ENCODE measurements at places on chromosomes 2 and 18.

DNA sequence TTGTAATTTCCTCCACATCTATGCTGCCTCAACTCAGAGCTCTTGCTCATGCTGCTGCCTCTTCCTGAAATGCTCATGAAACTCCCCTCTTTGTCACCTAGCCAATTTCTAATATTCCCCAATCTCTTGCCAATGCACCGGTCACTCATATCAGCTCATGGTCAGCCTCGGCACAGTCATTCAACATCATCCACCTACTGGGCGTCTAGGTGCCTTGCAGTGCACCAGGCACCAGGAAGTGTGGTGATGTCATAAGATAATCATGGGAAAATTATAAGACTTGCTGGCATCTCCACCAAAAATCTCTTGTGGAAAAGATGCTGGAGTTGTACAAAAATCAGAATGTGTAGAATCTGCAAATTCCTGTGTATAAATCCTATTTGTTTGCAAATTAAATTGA is 52.6 kb upstream of the RAB27B start:
- DNase-seq: no peak

DNA sequence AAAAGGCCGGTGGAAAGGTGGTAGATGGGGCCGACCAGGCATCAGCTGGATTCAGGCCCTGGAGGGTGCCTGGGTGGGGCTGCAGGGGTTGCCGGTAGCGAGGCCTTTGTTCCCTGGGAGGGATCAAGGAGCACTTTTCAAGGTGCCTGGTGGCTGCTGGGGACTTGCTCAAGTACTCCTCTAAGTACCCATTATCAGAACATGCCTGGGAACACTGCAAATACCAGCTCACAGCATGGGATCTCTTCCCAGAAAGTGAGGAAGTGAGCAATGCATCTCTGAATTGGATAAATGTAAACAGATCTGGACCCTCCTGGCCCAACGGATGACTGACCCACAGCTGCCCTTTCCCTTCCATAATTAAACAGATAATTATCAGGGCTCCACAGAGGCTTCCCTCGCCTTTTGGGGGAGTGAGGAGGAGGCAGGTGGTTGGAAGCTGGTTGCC is 210.5 kb downstream of the SH3RF3 start:
- DNase-seq: no peak

- DNase-seq: no peak
These were observed 40.2 kb upstream of the ZNF521 start for GRCh38 chr18:25392192-25392591.

DNA sequence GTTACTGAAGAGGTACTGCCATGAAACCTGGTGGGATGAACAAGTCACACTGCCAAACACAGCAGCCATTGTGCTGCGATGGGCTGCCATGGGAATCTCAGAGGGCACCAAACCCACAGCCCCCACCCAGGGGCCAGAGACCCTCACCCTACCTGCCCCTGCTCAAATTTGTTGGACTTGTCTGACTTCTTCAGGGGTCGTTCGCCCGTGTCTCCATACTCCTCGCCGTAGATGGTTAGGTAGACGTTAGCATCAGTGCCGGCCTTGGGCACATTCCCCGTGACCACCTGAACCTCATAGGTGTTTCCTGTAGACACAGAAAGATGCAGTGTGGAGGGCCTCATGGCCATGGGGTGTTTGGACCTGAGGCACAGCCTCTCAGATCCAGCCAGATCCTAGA is 97.7 kb downstream of the LOXHD1 start:
- no peak for DNase-seq

DNA sequence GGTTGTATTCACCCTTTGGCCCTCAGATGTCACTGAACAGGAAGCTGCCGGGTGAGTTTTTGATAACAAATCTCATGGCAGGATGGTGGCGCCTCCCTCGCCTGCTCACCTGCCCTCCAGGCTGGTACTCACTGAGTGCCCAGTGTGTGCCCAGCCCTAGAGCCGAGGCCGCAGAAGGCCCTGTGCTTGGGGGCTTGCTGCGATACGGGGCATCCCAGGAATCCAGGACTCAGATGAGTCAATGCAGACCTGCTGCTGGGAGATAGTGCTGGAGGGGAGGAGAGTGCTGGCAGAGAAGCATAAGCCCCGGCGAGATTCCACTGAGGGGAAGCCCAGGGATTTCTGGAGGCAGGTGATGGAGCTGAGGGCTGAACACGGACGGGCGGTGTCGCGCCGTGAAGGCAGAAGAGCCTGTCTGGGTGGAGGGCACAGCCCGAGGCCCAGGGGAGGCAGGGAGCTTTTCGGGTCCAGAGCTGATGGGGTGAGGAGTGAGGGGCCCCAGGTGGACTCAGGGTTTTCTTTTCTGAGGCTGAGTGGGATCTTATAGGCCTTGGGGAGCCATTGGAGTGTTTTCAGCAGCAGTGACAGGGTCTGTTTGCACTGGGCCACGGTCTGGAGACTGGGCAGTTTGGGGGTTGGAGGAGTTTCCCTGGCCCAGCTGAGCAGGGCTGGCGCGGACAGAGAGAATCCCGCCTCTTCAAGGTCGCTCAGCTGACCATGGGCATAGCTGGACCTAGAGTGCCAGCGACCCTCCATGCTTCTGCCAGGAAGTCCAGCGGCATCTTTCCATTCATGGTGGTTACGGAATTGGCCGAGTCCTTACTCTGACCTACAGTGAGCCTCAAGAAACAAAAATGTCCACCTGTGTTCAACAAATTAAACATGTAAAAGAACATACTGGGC is 35.5 kb downstream of the LDLRAD4 start:
- no peak for DNase-seq

DNA sequence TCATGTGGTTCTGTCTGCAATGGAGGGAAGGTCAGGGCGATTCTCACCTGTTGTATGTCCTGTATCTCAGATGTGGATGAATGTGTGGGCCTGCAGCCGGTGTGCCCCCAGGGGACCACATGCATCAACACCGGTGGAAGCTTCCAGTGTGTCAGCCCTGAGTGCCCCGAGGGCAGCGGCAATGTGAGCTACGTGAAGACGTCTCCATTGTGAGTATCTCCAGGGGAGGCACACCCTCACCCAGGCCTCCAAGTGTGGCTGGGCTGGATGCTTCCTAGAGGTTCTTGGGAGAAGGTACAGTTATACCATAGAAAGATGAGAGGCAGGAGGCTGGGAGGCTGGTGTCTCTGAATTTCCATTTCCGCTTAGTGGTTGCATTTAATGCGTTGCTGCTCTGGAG is 46.9 kb downstream of the FBLN7 start:
- DNase-seq: no peak

DNA sequence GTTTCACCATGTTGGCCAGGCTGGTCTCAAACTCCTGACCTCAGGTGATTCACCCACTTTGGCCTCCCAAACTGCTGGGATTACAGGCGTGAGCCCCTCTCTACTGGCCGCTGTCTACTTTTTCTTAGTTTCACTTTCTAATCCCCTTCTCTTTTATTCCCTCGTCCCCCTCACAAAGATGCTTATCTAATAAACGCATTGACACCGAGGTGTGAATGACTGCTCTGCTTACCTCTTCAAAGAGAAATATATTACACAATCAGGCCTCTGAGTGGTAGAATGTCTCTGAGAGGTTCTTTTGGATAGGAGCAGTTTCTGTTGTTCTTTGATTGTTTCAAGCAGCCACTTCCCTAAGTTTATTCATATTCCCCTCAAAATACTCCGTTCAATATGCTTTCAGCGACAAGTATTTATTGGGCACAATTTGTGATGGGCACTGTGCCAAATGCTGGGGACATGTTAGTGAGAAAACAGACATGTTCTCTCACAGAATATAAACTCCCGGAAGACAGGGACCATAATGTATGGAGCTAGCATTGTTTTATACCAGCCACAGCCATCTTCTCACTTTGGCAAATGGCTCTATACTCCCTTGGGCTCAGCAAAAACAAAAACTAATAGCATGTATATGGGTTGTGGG is 34.7 kb upstream of the RAPH1 start:
- DNase-seq: no peak

- no peak for DNase-seq
These were observed 110.2 kb downstream of the BARD1 start for GRCh38 chr2:214699236-214699635.

- no peak for DNase-seq
These were observed 53.2 kb downstream of the CIB4 start for GRCh38 chr2:26587994-26588393.

- peak; percentile 56 for DNase-seq
These were observed 28.5 kb downstream of the HPCAL1 start for GRCh38 chr2:10331027-10331701.

GRCh38 chr18:49668574-49669275 is 106.9 kb downstream of the LIPG start:
- DNase-seq: no peak

- no peak for DNase-seq
These were observed 11.5 kb downstream of the IGFBP5 start for GRCh38 chr2:216683846-216684245.

- no peak for DNase-seq
These were observed 42.8 kb downstream of the PMAIP1 start for GRCh38 chr18:59942601-59943000.

- peak; percentile 4 for DNase-seq
These were observed 26.3 kb downstream of the B4GALT6 start for GRCh38 chr18:31657823-31658669.

DNA sequence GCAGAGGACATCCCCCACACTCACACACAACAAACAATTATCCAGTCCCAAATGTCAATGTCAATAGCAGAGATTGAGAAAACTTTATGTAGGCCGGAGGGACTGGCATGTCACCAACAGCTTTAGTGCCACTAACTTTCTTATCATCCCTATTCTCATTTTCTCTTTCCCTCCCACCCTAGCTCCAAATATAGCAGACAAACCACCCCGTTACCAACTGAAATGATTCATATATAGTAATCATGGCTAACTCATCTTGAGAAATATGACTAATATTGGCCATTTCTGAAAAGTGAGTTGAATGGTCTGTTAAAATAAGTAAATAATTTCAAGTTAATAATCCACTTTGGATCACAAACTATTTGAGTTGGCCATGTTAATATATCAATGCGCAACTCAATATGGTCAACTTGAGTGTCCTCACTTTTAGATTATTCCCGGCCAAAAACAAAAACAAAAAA is 242.1 kb upstream of the RND3 start:
- DNase-seq: no peak

DNA sequence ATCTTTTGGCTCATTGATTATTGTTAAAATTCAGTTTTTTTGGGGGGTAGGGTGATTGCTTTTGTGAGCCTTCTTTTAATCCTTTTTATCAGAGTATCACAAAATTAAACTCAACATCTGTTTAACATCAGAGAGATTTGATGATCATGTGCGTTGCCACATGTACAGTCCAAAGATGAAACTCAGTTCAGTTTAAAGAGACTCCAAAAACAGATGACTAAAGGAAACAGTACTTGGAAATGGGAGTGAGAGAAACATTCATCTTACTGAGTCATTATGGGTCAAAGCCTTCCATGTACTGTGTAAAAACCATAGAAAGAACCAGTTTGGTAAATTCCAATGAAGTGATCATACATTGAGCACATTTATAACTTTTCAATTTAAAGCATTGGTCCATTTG is 53.0 kb downstream of the LYPD6 start:
- DNase-seq: no peak

DNA sequence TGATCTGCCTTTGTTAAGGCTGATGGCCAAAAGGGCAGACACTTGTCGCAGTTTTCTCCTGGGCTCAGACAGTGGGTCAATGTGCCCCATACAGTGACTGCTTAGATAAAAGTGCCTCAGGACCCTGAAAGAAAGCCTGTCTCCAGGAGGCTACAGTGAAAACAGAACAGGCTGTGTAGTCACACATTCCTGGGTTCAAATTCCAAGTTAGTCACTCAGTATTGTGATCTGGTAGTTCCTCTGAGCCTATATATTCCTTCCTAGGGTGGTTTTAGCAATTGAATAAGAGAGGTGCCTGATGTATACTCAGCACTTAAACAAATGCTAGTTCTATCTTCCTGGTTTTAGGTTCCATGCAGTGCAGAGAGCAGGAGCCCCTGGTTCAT is 54.4 kb downstream of the RPL37A start:
- no peak for DNase-seq

DNA sequence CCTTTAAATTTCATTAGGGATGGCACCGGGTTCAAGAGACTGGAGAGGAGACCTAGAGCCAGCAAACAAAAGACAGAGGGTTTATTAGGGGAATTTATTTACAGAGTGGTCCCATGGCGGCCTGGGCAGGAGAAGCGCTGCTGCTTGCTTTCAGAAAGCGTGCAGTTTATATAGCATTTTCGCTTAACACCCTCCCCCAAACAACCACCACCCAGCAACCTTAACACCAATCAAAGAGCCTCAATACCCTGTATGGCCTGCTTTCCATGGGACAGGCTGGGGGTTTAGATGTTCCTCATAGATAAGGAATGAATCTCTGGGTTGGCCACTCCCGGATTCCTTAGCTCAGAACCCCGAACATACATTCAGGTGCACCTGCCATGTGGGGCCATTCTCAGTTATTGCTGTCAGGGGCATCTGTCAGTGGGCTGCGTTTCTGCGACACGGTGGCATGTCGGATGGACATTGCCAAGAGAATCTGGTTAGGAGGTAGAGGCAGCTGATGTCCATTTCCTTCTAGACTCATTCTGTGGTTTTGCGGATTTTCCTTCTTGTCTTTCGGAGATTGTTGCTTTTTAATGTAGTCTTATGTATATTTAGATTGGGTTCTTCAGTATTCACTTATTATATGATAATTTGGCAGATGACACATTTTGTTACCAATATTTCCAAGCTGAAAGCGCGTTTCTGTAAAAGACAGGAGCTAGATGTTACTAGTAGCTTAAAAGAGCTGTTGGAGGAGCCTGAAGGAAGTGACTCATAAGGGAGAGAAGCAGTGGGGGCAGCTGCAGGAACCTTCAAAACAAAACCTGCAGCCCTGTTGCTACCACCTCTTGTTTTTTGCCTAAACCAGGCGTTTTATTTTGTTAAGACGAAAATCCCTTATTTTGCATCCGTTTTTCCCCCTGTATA is 7.2 kb downstream of the AGAP1 start:
- DNase-seq: no peak

GRCh38 chr18:12659904-12660605 is 2.1 kb upstream of the SPIRE1 start:
- DNase-seq: peak; percentile 10

DNA sequence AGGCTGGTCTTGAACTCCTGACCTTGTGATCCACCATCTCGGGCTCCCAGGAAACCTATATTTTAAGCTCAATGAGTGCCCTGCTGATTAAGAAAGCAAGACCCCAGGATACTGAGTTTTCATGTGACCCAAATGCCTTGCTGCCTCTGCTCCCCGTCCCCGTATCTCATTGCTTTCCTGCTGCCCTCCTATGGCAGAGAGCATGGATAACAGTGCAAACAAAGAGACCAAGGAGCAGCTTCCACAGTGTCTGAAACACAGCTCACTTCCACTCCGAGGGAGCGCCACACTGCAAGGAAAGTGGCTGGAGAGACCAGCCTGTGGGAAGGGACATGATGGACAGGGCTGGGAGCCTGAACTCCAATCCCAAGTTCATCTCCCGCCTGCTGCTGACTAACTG is 246.8 kb downstream of the TMEM182 start:
- no peak for DNase-seq

- no peak for DNase-seq
These were observed 120.5 kb downstream of the AGAP1 start for GRCh38 chr2:235614176-235614860.

All from activated CD4-positive, alpha-beta T cell treated with anti-CD3 and anti-CD28 coated beads for 24 hours (primary cell).